ENCODE measurements at places on chromosomes 7 and 10.

DNA sequence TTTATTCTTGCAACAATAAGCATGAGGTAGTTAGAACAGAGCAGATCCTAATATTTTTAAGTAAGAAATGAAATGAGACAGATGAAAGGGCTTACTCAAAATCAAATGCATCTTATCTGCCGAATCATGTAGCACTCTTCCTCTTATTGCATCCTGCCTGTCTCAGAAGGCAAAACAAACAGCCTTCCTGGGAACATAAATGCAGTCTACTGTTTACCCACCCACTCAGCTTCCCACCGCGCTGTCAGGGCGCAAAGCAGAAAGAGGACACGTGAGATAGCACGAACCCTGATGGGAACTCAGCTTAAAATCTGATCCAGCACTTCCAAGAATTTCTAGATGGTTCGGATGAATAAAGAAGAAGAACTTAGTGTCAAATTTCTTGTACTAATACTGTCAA lies 114.4 kb upstream of the CDK1 start:
- DNase-seq: no peak

DNA sequence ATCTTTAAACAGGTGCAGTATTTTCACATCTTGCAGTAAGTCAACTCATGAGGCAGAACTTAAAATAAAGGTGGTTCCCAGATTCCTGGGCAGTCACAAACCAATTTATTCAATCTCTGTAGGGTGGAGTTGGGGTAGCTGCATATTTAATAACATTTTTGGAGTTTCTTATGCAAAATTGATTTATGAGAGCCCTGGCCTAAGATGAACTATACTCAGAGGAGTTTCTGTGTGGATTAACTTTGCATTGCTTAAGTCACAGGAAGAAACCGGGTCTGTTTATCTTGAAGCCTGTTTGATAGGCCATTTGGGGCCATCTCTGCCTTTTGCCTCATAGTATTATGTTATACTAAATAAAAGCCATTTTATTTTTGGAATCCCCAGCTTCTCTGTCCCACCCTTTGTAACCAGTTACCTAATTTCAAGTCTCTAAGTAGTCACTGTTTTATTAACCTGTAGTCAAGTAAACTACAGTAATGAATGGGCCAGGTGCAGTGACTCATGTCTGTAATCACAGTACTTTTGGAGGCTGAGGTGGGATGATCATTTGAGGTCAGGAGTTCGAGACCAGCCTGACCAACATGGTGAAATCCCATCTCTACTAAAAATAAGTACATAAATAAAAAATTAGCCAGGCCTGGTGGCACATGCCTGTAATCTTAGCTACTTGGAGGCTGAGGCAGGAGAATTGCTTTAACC lies 104.4 kb upstream of the FAM3C start:
- peak; percentile 45 for DNase-seq

GRCh38 chr7:46244757-46245156 lies 323.7 kb upstream of the IGFBP3 start:
- no peak for DNase-seq

DNA sequence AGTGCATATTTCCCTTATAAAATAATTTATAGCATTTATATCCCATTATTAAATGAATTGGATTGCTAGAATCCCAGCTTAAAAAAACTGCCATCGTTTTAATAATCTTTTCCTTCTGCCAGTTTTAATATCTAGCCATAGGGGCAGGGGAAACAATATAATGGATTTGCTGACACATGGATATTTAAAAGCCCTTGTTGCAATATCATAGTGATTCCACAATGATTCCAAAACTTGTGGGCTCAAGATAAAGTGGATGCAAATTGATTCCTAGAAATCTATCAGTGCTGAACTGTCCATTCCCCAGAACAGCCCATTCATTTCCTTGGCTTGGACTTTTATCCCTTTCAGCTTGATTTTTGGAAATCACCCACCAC lies 2.6 kb downstream of the CPA2 start:
- no peak for DNase-seq

- DNase-seq: peak; percentile 54
These were observed 588 bp upstream of the PAOX start for GRCh38 chr10:133378251-133379096.

- DNase-seq: no peak
These were observed 154.5 kb downstream of the TMEM168 start for GRCh38 chr7:112635742-112636141.

DNA sequence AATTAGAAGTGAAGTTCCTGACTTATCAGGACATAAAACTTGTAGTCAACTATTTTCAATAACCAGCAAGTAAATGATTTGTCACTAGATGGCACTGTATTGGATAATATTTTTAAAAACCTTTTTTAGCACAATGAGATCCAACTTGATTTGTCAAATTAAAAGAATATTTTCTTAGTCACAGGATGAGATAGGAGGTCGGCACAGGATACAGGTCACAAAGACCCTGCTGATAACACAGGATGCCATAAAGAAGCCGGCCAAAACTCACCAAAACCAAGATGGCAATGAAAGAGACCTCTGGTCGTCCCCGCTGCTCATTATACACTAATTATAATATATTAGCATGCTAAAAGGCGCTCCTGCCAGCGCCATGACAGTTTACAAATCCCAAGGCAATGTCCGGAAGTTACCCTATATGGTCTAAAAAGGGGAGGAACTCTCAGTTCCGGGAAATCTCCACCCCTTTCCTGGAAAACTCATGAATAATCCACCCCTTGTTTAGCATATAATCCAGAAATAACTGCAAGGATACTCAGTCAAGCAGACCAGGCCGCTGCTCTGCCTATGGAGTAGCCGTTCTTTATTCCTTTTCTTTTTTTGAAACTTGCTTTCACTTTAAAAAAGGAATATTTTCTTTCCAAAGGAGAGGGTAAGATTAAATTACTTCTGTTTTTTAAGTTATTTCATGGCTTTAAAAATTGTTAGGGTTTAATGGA lies 255.7 kb upstream of the MKLN1 start:
- peak; percentile 72 for DNase-seq

GRCh38 chr10:97707134-97707861 lies 6.2 kb upstream of the MARVELD1 start:
- DNase-seq: no peak

DNA sequence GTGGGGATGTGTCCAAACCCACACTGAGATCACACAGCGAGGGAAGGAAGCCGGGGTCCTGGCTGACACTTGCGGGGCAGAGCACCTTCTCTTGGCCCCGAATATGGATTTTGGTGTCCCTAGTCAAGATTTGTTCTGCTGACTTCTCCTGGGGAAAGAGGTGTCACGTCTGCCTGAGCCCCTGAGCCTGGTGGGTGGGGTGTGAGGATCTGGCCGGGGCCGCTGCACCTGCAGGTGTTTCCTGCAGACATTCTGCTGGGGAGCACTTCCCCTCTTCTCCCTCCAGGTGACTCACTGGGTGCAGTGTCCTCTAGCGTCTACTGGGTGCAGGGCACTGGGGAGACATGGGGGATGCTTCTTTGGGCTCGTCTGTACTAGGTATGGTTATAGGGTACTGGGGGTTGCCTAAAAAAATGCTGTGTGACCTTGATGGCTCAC lies 99.2 kb downstream of the GRK5 start:
- DNase-seq: no peak

- DNase-seq: no peak
These were observed 48.4 kb upstream of the BTRC start for GRCh38 chr10:101305320-101306241.

- DNase-seq: no peak
These were observed 121.8 kb upstream of the AFAP1L2 start for GRCh38 chr10:114526126-114526503.

- no peak for DNase-seq
These were observed 980.0 kb downstream of the DNAJB9 start for GRCh38 chr7:109549471-109550193.

GRCh38 chr7:89780291-89780690 lies 374.0 kb upstream of the STEAP1 start:
- no peak for DNase-seq

DNA sequence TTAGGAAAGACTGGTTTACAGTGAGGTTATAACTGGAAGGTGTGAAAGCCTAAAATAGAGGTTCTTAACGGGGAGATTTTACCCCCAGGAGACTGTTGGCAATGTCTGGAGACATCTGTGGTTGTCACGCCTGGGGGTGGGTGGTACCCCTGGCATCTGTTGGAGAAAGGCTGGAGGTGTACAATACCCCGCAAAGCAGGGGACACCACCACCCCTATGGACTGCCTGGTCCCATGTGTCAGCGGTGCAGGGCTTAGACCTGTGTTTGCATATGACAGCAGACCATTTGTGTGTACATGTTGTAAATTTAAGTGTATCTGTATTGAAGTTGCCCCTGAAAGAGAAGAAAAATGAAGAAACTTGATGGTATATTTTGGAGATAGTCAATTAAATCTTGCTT lies 9.8 kb downstream of the LRRC27 start:
- no peak for DNase-seq

DNA sequence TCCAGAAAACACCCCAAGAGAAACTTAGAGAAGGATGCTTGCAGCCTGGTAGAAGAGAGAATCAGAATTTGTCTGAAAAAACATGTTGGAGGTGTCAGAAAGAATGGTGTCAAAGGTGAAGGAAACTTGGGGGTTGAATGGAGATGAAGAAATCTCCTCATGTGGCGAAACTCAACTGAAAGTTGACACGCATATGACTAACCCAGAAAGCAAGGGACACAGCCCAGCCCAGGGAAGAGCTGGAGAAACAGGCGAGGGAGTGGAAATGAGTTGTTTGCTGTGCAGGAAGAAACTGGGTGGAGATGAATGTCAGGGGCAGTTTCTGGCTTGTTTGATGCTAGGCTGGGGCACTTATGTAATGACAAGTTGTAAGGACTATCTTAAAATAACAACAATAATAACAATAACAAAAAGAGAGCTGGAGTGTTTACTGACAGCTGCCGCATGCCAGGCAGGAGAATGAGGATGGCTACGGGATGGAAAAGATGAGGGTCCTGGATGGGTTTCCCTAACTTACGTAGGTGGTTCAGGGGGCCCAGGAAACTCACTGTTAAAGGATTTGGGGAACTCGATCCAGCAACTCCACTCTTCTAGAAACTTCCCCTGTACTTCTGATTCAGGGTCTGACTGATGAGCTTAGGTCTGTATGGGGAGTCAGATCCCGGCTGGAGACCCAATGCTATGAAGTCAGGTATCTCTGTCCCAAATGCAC lies 57.4 kb downstream of the MAP3K8 start:
- peak; percentile 82 for DNase-seq

DNA sequence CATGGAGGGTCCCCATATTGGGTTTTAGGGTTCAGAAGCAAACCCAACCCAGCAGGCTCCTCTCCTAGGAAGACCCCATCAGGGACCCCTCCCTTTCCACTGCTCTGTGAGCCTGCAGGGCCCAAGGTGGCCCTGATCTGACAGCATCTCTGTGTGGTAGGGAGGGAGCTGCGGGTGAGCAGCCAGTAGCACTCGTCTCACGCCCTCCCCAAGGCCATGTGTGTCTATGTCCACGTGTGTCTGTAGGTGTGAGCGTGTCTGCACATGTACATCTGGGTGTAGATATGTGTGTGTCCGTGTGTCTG lies 103.5 kb upstream of the FAM20C start:
- no peak for DNase-seq

DNA sequence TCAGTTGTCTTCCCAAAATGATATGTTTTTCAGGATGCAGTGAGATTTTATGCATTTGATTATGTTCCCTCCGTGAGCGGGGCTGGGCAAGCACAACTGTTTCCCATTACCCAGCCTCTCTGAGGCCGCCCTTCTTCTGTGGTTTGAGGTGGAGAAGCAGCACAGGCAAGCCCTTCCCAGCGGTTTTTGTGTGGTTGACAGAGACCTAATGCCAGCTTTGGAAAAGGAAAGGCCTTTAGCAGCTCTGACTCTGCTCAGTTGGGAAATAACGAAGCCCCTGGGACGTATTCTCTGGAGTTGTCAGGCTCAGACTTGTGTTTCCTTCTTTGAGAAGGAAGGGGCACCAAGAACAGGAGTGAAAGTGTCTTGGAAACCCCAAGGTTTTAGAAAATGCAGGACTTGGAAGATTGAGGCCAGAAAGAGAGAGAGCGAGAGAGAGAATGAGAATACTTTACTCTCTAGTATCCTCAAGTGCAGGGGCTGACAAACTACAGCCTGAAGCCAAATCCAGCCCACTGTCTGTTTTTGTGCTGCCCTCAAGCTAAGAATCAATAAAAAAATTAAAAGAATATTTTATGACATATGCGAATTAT lies 20.6 kb upstream of the PDCD4 start:
- peak; percentile 84 for DNase-seq

DNA sequence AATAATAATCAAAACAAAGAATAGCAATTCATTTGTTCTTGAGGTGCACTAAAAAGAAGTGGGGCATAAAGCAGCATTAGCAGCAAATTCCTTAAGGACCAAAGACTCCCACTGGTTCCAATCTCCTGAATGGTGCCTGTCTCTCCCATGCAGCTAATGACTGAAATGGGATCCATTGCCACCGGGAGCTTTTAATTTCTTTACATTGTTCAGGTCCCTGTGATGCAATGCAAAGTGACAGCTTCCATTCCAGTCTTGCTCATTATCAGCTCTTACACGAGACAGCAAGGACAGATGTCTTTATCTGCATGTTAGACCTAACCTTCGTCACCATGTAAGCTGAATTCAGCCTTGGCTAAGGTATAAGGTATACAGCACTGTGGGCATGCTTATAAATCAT lies 148.1 kb downstream of the POU6F2 start:
- DNase-seq: no peak

- DNase-seq: no peak
These were observed 127.1 kb downstream of the NXPH1 start for GRCh38 chr7:8560501-8560900.

- DNase-seq: no peak
These were observed 145.9 kb downstream of the ARHGAP12 start for GRCh38 chr10:31782701-31783100.

DNA sequence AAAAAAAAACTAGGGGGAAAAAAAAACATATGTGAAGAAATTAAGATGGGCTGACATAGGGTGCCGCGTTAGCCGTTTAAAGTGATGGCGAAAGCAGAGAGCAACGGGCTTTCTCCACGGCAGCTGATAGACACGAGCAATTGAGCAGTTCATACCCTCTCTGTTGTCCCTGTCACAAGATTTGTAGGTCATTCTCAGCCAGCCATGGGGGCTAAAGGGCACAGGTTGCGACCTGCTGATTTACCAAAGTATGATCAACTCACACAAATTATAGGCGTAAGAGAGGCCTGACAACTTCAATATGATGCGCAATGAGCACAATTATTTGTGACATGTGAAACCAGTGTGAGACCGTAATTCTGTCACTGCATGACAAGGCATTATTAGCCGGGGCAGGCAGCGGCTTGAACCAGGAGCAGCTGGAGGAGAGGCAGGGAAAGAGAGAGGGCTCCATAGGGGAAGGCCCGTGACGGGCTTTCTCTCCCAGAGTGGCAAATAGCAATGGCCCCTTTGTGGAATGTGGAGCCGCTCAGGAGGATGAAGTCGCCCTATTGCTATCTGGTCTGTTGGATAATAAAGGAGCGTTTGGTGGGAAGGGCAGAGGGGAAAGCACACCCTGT lies 195.1 kb upstream of the HABP2 start:
- DNase-seq: no peak

- DNase-seq: no peak
These were observed 43.4 kb upstream of the PRSS58 start for GRCh38 chr7:142301299-142301698.

- DNase-seq: no peak
These were observed 125.9 kb upstream of the FZD8 start for GRCh38 chr10:35768011-35768410.

Measured in mammary epithelial cell (primary cell).